ENCODE measurements at places on chromosomes 4 and X.

DNA sequence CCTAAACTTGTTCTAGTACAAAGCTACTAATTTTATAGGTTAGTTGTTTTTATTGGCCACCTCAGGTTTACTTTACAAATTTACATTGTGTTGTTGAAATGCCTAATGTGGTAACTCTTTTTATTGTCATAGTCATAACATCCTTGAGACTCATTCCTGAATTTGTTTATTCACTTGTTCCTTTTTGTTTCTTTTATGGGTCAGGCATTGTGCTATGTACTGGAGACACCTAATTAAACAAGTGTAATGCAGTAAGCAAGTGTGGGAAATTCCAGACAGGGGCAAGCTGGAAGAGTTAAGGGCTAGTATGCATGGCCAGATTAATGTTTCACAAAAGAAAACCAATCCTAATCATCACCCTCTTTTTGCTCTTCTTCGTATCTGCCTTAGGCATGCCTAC lies 30.5 kb upstream of the TTC29 start:
- no peak for DNase-seq

DNA sequence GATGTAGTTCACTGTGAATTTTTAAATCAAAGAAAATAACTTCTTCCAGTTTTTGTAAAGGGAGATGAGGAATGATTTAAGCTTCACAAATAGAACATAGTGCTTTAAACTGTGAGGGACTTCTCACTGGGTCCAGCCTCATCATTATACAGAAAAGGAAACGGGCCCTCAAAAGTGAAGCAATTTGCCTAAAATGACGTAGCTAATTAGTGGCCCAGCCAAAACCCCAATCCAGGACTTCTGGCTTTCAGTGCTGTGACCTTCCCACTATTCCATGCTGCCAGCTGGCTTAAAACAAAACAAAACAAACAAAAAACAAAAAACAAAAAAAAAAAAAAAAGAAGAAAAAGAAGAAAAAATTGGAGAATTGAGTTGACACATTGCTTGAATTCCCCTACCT lies 45.0 kb upstream of the STOX2 start:
- DNase-seq, result no peak

GRCh38 chr4:169098969-169099690 lies 89.1 kb upstream of the CBR4 start:
- DNase-seq, result no peak

DNA sequence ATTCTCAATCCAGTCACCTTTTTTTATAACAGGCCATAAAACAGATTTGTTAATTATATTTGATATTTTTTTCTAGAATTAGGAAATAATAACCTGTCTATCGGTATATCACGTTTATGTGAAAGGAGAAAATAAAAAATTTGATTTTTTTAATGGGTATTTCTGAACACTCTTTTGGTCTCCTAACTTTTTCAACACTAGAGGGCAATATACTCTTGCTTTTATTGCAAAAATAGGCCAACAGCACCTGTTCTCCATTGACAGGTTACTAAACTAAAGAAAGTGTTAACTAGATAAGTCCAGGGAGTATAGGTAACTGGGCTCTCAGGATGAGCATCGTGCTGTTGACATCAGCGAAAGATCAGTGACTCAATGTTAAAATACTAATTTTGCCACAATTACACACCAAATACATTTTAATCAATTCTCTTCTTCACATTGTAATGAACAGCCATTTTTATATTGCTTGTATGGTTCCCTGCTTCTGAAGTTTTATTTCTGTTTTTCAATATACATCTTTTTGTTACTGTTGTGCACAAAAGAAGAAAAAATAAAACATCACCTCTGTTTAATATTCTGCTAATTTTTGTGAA lies 22.8 kb downstream of the NDST4 start:
- DNase-seq, result no peak

- DNase-seq, result no peak
Measured at GRCh38 chr4:182931691-182932345, 14.6 kb upstream of the DCTD start.

DNA sequence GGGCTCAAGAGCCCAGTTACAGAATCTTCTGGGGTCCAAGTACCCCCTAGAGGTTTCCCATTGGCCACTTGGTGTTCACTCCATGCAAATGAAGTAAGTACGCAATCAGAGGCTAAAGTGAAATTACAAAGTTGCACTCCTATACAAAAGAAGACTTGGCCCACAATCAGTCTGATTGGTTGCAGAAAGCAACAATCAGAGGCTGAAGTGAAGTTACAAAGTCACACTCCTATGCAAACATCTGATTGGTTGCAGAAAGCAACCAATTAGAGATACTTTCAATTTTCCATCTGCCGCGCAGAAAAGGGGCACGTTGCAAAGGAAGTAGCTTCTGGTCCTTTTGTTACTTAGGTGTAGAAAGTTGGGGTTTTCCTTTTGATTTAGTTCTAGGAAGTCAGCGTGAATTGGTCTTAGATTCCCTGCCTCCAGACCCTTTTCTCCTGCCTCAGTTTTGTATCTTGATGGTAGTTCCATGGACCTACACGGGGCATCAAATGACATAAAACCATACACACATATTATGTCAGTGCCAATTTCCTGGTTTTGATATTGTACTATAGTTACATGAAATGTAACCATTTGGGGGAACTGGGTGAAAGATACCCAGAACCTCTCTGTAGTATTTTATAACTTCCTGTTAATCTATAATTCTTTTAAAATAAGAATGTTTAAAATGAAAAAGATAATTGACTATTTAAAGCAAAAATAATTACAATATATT lies 12.4 kb upstream of the PIN4 start:
- DNase-seq, result no peak

DNA sequence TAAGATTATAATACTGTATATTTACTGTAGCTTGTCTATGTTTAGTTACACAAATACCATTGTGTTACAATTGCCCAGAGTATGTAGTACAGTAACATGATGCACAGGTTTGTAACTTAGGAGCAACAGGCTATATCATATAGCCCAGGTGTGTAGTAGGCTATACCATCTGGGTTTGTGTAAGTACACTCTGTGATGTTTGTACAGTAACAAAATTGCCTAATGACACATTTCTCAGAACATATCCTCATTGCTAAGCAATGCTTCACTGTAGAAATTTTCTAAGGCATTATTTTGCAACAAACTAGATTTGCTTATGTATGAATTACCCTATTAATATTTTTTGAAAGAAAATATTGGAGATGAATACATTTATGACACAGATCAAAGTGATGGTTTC lies 1390.9 kb downstream of the C4orf33 start:
- no peak for DNase-seq

DNA sequence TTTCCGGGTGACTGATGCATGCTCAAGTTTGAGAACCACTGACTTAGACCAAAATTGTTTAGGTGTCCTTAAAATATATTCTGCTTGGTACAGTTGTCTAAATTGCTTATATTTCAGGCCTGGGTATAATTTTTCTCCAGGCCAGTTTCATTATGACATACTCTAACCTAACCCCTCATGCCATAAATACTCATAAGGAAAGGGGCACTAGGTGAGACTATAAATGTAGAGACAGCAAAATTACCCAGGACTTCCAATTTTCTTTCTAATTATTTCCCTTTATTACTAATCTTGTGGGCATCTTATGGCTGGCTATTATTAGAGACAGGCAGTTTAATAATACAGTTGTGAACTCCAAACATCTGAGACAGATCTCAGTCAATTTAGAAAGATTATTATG lies 150.2 kb downstream of the RRAGB start:
- DNase-seq, result no peak

DNA sequence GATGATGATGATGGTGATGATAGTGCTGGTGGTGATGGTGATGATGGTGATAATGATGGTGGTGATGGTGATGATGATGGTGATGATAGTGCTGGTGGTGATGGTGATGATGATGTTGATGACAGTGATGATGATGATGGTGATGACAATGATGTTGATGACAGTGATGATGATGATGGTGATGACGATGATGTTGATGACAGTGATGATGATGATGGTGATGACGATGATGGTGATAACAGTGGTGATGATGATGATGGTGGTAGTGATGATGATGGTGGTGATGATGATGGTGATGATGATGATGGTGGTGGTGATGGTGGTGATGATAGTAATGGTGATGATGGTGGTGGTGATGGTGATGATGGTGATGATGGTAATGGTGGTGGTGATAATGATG lies 80.1 kb upstream of the MXRA5 start:
- no peak for DNase-seq

- DNase-seq, result no peak
Measured at GRCh38 chr4:89957046-89957926, 62.6 kb downstream of the MMRN1 start.

DNA sequence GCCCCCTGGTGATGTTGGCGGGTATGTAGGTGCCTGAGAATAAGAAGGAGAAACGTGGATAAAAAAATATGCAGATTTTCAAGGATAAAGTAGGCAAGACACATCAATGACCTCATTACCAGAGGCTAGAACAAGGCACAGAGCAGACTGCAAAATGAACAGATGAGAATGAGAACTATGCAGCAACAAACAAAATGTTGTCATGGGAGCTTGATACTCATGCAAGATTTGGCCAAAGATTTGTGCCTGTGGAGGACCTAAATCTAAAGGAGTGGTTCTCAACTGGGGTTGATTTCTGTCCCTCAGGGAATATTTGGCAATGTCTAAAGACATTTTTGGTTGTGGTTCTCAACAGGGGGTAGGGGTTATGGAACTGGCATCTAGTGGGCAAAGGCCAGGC lies 177.3 kb downstream of the FRMPD4 start:
- no peak for DNase-seq

- no peak for DNase-seq
Measured at GRCh38 chrX:56726605-56727004, 2.4 kb upstream of the NBDY start.

DNA sequence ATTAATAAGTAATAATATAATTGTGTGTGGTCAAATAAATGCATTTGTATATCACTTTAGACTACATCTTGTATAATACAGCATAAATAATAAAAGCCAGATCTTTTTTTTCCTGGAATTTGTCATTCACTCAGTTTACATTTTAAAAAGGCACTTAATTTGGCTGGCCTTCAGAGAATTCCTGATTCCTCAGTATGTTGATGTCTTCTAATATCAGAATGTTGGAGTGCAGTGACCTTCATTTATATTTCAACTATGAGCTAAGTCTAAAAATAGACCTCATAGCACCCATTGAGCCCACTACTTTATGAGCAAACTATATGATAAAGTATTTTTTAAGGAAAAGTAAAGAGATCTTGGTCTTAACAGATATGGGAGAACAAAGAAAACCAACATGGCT lies 27.8 kb downstream of the ZNF330 start:
- no peak for DNase-seq

- DNase-seq, result peak; percentile 31
Measured at GRCh38 chr4:153083447-153083947, 120.7 kb upstream of the TRIM2 start.

GRCh38 chr4:173991814-173992213 lies 291.7 kb downstream of the FBXO8 start:
- DNase-seq, result no peak

DNA sequence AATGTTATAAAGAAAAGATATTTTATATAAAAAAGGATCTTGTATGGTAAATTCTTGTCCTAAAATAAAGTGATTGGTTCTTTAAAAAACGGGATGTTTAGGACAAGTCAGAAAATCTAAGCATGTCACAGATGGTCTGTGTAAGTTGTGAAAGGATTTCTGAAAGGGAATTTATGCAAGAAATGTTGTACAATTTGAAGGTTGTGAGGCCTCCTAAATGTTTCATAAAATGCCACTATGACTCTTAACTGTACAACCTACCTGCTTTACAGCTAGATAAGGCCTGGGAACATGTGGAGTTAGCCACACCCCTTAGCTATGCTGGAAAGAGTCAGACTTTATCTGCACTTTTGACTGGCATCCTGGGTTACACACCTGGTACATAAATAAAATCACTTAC lies 951.5 kb upstream of the POU3F4 start:
- no peak for DNase-seq

DNA sequence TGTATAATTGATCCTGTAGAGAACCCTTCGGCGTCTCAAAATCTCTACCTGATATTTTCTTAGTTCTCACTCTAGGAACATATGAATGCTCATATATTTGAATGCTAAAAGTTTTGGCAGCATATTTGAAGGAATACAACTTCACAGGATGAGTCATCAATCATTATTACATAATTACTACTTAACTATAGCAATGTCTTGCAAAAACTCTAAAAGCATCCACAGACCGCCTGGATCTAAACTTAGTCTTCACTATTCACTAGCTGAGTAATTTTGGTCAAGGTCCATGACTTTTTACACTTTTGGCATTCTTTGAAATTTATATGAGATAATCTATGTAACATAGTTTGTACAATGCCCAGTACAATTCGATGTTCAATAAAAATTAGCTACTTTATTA lies 194.7 kb downstream of the DTHD1 start:
- no peak for DNase-seq

- DNase-seq, result peak; percentile 83
Measured at GRCh38 chr4:103099691-103100392, at the start of gene BDH2. Gene BDH2 (minus strand): TSS chr4:103099834. CDS start chr4:103096254, 3,580 bp downstream.

DNA sequence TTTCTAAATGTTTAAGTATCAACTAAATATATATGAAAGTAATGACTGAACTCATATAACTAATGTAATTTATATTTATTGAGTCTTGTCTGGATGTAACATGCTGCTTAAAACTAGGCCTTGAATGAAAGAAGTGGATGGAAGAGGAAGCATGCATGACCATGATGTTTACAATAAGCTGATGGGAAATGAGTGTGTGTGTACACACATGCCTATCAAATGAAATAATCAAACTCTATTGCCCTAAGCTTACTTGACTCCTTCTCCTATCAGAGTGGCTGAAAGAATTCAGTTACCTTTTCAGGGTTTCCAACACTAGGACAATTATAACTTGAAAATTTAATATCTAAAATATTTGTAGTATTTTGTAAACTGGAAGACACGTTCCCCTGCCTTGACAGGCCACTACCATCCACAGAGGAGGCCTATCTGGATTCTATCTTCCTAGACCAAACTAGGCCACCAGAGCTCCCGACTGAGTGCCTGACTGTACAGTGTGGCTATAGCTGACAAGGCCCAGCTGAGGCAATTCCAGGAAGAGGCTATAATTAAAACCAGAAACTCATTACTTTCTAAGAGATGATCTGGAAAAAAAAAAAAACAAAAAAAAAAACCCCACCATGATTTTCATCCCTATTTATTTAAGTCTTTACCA lies 7.6 kb downstream of the ARSJ start:
- DNase-seq, result no peak

- DNase-seq, result no peak
Measured at GRCh38 chr4:21722157-21722839, 226.3 kb downstream of the KCNIP4 start.

- no peak for DNase-seq
Measured at GRCh38 chr4:108205859-108206258, 37.1 kb upstream of the LEF1 start.

- no peak for DNase-seq
Measured at GRCh38 chrX:67599532-67599931, 55.7 kb downstream of the AR start.
